Pulmonary artery endothelial cell (primary cell): ENCODE measurements at places on chromosomes 5 and 9.

DNA sequence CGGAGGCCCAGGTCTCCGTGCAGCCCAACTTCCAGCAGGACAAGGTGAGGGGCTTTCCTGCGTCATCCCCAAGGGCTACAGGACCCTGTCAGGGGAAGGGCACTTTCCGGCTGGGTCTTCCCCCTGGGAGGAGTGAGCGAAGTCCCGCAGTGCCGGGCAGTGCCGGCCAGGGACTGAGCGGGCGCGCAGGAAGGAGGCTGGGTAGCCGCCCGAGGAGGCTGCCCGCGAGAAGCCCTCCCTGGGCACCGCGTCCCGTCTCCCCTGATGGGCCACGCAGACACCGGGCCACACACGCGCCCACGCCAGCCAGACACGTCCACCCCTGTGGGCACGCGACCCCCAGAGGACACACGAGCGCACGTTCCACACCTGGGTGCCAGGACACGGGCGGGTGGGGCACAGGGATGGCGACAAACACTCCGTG lies 357 bp downstream of the PTGDS start:
- no peak for DNase-seq

DNA sequence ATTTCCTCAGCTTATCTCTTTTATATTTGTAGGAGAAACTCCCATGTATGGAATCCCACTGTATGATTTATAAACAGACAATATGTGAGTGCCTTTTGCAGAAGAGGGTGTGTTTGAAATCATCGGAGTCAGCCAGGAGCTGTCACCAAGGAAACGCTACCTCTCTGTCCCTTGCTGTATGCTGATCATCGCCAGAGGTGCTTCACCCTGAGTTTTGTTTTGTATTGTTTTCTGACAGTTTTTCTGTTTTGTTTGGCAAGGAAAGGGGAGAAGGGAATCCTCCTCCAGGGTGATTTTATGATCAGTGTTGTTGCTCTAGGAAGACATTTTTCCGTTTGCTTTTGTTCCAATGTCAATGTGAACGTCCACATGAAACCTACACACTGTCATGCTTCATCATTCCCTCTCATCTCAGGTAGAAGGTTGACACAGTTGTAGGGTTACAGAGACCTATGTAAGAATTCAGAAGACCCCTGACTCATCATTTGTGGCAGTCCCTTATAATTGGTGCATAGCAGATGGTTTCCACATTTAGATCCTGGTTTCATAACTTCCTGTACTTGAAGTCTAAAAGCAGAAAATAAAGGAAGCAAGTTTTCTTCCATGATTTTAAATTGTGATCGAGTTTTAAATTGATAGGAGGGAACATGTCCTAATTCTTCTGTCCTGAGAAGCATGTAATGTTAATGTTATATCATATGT lies 18.0 kb upstream of the CTSL start:
- DNase-seq: no peak

DNA sequence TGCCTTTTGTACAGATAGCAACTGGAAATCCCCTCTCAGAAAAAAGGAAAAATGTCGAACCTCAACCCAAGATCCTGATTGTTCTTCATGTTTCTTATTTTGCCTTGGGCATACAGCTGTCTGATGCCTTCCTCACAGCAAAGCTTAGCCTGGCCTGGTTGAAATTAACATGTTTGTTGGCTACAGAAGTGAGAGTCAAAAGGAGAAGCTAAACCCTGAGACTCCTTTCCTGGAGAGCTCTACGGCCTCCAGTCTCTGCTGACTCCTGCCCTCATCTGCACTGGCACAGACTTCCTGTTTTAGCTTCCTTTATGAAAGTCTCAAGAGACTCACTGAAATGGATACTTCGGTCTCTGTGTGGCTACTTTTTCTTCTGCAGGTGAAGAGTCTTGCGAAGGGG lies 186.7 kb downstream of the PARP8 start:
- no peak for DNase-seq

DNA sequence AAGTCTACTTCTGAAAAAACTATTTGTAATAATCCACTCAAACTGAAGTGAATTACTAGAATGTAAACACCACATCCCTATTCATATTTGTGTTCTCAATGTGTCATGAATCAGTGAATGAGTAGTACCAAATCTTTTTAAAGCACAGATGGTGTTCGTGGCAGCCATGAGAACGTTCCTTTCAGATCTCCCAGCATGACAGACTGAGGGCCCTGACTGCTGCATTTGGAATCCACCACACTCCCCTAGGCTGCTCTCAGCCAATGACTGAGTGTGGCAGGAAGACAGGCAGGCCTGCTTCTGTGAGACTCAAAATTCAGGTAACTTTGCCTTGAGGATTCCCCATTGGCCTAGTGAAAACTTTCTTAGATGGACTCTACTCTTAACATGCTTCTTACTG lies 10.9 kb upstream of the JMY start:
- DNase-seq: no peak

DNA sequence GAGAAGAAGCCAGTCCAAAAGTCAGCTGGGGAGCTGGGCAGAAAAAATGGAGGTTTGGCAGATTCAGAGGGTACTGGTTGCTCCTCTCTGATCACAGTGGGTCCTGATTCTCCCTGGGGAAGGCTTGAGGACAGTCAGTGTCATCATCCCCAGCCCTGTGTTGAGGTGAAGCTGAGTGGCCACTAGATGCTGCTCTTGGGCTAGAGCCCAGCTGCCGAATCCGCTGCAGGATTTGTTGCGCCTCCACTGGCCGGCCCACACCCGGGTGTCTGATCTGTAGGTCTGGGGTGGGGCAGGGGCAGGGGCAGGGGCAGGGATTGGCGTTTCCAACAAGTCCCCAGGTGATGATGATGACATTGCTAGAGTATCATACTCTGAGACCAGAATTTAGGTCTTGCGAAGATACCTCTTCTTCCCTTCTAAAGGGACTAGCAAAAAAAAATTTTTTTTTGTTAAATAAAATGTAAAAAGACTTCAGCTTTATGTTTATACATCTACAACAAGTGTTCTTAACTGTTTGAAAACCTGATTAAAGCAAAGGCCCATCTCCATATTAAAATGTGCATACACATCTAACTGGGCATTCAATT lies 106.8 kb downstream of the PDE6A start:
- peak; percentile 15 for DNase-seq

GRCh38 chr9:91532325-91532724 lies 108.7 kb upstream of the NFIL3 start:
- no peak for DNase-seq

DNA sequence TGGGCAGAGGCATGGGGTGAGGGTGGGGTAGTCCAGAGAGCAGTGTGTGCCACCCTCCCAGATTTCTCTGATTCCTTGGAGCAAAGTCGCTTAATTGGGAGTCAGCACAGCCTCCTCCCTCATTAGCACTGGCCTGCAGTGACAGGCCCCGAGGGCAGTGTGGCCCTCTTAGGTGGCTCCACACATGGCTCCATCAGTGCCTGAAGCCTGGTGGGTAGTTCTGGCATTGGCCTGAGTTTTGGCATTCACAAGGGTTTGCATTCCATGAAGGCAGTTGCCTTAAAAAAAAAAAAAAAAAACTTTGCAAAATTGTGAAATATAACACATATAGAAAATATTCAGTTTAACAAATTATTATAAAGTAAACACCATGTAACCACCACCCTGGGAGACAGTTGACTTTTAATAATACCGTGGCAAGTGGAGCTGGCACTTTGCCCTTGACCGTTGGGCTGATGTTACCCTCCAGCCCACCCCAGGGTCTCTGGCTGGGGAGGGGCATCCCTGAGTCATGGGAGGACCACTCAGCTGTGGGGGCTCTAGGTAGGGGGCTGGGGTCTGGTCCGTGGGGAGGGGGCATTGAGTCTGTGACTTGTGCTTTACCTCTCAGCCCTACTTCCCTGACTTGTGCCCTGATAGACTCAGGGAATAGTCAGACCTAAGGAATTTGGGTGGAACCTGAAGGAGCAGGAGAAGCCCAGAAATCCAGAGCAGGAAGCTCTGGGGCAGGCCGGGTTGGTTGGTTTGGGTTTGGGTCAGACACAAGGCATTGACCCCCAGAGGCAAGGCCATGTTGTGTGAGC lies 51.3 kb upstream of the PITX1 start:
- DNase-seq: no peak

- no peak for DNase-seq
These were observed 280.2 kb downstream of the SPOCK1 start for GRCh38 chr5:137218896-137219295.

DNA sequence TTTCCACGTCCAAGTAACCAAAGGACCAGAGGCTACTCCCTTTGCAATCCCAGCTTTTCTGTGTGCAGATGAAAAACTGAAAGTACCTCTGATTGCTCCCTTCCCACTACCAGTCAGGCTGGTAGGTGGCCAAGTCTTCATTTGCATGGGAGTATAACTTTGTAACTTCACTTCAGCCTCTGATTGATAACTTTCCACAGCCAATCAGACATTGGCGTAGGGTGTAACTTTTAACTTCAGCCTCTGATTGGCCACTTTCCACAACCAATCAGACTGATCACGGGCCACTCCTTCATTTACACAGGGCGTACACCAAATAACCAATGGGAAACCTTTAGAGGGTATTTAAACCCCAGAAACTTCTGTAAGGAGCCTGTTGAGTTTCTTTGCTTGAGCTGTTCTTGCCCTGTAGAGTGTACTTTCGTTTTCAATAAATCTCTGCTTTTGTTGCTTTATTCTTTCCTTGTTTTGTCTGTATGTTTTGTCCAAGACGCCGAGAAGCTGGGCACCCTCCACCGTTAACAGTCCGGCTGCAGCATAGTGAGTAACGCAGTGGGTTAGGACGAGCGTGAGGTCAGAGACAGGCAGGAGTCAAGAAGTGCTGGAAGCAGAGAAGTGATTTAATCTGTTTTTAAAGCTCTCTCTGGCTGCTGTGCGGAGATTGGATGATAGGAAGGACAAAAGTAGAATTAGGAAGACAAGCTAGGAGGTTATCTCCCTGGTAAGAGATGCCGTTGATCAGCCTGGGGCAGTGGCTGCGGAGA lies 3.5 kb upstream of the EXOSC2 start:
- DNase-seq: peak; percentile 64

GRCh38 chr5:78731884-78732283 lies 83.3 kb upstream of the LHFPL2 start:
- DNase-seq: no peak

DNA sequence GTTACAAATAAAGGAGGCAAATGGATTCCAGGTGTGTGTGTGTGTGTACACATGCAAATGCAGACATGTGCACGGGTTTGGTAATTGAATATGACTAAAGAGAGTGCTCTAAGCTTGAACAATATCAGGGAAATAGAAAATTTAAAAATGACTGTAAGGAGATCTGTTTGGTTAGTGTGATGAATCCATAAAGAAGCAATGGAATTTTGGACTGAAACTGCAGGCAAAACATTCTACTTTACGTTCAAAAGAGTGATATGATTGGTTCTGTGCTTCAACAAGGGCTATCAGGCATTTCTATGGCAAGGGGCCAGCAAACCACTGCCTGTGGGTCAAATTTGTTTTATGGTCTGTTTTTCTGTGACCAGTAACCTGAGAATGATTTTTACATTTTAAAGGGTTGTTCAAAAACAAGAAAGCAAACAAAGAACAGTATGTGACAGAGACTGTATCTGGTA lies 332.8 kb upstream of the KLF9 start:
- DNase-seq: no peak

DNA sequence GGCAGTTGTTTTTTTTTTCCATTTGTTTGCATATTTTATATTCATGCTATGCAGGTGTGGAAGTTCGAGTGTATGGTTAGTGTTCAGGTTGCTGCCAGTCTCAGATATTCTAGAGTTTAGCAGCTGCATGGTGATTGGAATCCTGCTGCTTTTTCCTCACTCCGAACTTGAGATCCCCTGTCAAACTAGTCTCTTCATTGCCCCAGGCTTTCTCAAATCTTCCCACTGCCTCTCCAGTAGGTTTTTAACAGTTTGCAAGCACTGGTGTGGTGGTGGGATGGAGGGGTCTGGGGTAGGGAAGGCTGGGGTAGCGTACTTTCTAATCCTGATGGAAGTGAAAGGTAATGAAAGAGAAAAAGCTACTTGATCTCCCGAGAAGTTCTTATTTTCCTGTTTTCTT lies 112.9 kb downstream of the CHSY3 start:
- DNase-seq: no peak

DNA sequence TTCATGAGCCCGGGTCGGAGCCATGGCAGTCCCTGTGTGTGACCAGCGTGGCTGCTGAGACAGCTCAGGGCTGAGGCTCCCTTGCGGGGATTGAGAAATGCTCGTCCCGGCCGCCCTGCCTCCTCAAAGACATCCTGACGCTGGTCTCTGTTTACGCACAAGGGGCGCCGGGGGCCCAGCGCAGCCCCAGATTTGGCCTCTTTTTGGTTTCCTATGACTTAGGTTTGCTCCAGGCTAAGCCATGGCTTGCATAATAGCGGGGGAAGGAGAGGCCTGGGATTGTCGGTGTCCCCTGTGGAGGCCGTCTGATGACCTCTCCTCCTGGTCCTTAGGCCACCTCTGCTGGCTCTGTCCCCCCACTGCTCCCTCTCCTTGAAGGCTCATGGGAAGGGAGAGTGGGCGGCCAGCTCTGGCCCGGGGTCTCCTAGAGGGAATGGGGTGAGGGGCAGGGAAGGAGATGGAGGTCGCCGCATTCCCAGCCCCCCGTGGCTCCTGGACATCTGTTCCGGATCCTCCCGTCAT lies 3.5 kb downstream of the LAMC3 start:
- DNase-seq: no peak

- DNase-seq: no peak
These were observed 202.8 kb downstream of the CWC27 start for GRCh38 chr5:64971513-64971912.

DNA sequence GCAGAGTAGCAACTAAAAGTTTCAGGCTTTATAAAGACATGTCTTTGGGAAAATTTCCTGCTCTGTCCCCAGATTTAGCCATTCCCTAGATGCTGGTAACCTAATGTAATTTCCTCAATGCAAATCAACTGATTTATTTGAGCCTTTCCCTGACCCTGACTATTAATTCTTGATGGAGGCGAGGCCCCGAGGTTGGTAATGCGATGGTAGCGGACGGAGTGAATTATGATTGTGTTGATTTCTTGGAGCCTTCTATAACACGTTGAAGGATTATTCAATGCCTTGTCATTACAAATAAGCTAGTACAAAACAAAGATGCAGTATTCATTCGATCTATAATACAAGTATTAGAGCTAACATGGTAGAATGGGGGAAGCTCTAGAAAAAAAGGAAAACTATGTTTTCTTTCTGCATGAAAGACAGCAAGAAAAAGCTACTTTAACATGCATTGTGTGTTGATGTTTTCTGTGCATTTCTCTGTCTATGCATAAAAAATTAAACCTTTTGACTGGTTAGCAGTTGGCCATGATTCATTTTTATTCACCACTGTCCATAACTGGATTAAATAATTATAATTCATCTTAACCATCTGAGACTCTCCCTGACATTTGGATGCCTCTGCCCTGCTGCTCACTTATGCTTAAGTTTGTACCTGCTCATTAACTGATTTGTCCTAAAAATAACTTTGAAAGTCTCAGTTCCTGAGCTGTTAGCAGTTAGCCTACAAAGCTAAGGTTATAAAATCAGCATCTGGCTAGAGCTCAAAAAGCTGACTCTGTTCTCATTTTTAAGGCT lies 490.2 kb upstream of the NUDT12 start:
- no peak for DNase-seq

GRCh38 chr9:127960410-127961154 lies 20.2 kb downstream of the EEIG1 start:
- no peak for DNase-seq

DNA sequence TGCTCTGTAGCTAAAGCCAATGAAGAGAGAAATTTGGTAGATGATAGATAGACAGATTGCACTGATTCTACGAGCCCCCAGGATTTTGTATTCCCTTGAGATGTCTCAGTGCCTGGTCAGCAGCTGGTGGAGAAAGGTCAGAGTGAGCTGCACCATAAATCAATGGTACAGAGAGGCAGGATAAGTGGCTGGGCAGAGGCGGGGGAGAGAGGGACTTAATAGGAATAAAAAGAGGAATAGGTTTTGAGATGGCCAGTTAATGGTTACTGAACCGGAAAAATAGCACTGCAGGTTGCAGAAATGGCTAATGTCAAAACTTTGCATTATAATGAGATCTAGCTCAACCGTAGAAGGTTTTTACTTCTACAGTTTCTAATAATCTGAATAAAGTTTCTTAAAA lies 47.9 kb upstream of the SLC12A2 start:
- no peak for DNase-seq
